ENCODE measurements at places on chromosomes 2 and 18.

GRCh38 chr2:86484385-86484784 lies 43.2 kb downstream of the KDM3A start:
- no peak for DNase-seq

DNA sequence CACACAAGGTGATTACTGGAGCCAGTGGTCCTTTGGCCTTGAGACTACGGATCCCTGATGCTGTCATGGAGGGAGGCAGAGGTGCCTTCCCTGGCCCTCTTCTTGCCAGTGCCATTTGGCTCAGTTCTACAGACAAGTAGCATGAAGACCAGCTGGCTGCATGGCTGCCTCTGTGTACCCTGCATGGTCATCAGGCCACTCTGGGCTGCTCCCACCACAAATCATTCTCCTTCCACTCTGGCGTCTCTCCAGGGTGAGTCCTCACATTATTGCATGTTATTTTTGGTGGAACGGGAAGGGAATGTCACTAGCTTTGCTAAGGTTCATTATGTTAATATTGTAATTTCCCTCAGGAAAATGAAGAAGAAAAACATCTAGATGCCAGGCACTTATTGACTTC lies 229.8 kb downstream of the VAPA start:
- no peak for DNase-seq

GRCh38 chr2:66885775-66886383 lies 451.0 kb downstream of the MEIS1 start:
- no peak for DNase-seq

DNA sequence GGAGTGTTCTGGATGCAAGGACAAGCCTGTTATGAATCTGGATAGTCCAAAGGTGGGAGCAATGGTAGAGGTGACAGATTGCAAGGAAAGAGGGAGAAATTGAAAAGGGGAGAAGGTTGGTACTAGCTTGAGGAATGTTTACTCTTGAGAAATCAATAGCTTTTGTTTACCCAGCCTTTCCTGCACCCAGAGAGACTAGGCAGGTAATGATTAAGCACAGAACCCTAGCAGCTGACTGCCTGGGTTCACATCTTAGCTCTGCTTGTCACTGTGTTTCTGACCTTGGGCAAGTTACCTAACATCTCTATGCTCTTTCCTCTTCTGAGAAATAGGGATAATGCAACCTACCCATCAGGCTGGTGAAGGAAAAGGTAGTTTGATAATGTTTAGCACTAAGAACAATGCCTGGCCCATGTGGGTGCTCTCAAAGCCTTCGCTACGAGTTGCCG lies 178.6 kb downstream of the MGAT5 start:
- DNase-seq: no peak

DNA sequence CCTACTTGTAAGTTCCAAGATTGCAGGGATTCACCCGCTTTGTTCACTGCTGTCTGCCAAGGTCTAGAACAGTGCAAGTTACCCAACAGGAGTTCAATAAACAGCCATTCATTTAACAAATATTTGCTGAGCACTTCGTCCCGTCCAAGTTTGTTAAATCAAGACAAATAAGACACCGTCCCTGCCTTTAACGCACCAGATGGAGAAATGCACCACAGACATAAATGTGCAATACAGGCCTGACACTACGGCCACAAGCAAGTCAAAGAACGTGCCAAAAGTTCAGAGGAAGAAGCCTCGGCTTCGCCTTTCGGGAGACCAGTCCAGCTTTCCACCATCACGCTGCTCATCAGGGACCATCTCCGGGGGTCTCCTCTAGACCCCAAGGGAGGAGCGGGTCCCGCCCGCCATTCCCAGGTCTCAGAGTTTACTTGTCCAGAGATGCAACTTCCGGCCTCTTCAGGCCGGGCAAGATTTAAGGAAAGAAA lies 429 bp downstream of the C2orf76 start:
- no peak for DNase-seq

- DNase-seq: no peak
These were observed 56.1 kb downstream of the LCLAT1 start for GRCh38 chr2:30503007-30503694.

DNA sequence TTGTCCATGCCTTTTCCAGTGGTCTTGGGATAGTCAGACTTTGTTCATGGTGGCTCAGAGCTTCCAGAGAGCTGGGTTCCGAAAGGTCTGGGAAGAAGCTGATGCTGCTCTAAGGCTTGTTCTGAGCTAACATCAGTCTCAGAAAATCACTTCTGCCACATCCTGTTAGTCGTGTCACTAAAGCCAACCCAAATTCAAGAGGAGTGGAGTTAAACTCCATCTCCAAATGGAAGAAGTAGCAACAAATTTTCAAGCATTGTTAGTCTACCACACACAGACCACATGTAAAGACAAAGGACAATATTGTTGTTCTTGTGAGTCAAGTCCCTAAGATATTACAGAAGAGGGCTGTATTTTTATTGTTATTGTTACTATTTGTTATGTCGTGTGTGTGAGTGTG lies 77.8 kb downstream of the PID1 start:
- DNase-seq: no peak

- no peak for DNase-seq
These were observed 92.2 kb upstream of the CDKL4 start for GRCh38 chr2:39335930-39336329.

DNA sequence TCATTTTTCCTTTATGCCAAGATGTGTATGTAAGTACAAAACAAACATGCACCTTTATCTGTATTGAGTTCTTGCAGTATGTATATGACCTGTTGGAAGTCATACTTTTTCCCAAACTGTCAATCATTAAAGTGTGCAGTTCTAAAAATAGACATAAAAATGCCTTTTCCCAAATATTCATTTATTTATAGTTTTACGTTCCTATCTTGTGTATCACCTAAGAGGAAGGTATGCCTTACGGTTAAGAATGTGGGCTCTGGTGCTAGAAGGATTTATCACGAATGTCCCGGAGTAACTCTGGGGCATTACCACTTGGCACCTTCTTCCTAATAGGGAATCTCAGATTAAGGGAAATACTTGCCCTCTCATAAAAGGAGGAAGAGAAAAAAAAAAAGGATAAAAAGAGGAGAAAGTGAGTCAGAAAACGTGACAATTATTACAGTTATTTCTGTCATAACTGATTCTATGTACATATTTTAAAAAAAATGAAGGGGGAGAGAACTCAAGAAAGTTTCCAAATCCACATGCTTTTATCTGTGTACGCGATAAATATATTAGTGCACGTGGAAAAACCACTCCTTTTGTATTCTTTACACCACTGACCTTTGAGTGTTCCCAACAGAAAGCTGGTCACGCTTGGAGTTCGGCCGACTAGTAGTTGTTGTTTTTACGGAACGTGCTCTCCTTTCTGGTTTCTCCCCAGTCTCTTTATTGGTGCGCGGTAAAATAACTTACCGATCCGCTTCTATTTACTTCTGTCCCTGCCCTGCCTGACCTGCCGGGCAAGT lies 721 bp downstream of the MCEE start:
- no peak for DNase-seq

GRCh38 chr2:84697895-84698294 lies 181.6 kb downstream of the DNAH6 start:
- no peak for DNase-seq

- DNase-seq: no peak
These were observed 40.1 kb downstream of the SCN3A start for GRCh38 chr2:165163761-165164160.

DNA sequence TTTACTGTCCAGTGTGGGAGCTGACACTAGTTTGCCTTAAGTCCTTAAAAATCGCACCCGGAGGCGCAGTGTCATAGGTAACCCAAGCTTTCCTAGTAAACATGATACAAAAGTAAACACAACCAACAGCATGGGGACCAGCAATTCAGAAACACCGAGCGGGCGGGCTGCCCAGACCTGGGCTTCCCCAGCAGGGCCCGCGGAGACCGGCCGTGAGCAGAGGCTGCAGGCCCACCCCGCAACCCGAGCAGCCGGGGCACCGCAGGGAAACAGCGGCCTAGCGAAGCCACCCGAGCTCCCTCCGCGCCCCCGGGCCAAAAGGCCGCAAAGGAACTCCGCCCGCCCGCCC lies 296 bp downstream of the TTC21B start:
- peak; percentile 52 for DNase-seq

GRCh38 chr2:112880091-112880531 lies 30.9 kb upstream of the IL37 start:
- DNase-seq: no peak

DNA sequence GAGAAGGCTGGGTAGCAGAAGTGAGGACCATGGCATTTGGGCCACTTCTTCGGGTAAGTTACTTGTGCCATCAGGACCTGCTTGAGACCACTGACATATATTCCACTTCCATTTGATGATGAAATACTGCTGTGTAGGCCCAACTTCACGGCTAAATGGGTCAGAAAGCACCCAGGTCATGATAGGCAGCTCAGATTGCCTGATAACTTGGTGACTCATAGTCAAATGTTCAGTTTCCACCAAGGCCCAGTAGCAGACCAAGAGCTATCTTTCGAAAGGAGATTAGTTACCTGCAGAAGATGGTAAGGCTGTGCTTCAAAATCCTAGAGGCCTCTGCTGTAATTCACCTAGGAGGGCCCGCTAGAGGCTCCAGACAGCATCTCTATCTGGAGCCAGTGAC lies 31.8 kb upstream of the MEX3C start:
- no peak for DNase-seq

GRCh38 chr2:36680012-36680411 lies 16.5 kb upstream of the VIT start:
- DNase-seq: no peak

DNA sequence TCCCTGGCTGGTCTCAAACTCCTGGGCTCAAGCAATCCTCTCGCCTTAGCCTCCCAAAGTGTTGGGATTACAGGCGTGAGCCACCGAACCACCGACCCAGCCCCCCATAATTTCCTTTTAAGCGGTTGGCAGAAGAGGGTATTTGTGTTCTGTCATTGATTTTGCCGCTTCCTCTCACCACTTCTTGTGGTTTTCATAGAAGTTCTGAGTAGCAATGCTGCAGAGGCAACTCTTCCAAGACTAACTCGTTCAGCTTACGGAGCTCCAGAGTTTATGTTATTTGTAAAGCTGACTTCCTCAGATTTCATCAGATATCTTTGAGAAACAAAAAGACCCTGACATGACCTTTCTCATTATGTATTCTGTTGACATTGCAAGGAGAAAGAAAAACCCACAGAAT lies 261.4 kb upstream of the KCNJ3 start:
- no peak for DNase-seq

- DNase-seq: no peak
These were observed 124.1 kb upstream of the MYCN start for GRCh38 chr2:15816226-15816625.

DNA sequence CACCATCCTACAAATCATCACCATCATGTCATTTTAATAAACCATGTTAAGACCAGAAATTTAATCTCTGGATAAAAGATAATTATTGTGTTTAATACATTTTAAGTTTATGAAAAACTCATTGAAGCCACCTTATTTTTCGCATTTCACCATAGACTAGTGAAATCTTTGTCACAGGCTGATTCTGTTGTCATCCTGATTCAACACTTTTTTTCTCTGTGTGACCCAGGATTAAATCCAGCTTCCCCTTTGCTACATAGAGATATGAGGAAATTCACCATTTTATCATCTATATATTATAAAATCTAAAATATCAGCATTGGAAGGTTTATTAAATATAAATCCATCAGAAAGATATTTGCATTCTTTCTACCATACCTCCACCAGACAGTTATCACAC lies 29.2 kb upstream of the MRO start:
- DNase-seq: no peak

GRCh38 chr2:10370895-10371294 lies 68.2 kb downstream of the HPCAL1 start:
- DNase-seq: no peak

- DNase-seq: no peak
These were observed 490.6 kb downstream of the IRS1 start for GRCh38 chr2:226308986-226309385.

GRCh38 chr18:4078246-4078645 lies 376.9 kb downstream of the DLGAP1 start:
- no peak for DNase-seq

DNA sequence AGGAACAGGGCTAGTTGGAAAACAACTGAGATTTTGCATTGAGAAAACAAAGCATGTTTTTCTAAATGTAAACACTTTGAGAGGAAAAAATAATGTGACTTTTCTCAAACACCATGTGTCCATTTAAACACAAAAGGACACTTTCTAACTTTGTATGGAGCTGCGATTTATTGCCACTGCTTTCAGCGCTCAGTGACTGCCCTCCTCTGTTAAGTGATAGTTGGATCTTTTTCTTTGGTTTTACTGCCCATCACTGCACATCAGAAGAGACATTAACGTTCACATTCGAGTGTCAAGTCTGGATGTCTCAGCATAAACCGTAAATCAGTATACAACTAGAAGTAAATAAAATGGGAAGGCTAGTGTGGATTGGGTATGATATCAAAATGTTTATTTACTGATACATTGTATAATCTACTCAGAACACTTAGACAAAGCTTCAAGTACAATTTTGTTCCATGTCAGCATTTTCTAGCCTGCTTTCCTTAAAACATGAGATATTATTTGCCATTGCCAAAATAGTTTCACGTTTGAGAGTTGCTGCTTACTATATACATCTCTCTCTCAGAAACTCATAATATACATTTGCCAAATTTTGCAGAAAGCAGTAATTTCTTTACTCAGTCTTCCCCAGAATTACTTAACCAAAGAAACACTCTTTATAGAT lies 237.6 kb downstream of the IKZF2 start:
- DNase-seq: no peak

DNA sequence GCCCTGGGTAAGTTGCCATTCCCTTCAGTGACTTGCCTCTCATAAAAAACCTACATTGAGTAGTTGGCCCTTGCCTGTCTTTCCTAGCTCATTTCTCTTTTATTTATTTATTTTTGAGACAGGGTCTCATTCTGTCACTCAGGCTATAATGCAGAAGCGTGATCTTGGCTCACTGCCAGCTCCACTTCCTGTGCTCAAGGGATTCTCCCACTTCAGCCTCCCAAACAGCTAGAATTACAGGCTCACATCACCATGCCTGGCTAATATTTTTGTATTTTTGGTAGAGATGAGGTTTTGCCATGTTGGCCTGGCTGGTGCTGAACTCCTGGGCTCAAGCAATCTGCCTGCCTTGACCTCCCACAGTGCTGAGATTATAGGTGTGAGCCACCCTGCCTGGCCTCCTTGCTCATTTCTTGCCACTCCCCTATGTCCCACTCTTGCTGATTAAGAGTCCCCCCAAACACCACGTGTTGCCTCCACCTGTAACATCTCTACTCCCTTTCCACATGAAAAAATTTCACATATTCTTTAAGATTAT lies 12.6 kb downstream of the EVA1A start:
- no peak for DNase-seq

- no peak for DNase-seq
These were observed 361.2 kb downstream of the FSIP2 start for GRCh38 chr2:186099826-186100225.

- DNase-seq: peak; percentile 1
These were observed 6.2 kb downstream of the MRPS5 start for GRCh38 chr2:95115418-95115817.

GRCh38 chr2:54456612-54457322 lies 640 bp downstream of the SPTBN1 start:
- no peak for DNase-seq

DNA sequence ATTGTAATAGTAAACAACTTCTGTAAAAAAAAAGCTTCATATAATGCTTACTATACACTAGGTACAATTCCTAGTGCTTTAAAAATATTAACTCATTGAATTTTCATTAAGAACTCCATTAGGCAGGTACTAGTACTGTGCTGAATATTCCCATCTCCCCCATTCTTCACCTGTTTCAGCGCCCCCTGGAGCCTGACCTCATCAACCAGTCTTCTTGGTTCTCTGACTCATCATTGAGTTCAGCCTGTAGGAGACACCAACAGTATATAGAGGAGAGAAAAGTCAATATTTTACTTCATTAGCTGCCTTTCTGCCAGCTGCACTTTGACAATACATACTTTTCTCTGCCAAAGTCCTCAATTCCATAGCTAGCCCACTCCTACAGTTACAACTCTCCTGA lies 1009.9 kb upstream of the KLHL29 start:
- DNase-seq: no peak
